ENCODE measurements at places on chromosomes 7 and 10.

DNA sequence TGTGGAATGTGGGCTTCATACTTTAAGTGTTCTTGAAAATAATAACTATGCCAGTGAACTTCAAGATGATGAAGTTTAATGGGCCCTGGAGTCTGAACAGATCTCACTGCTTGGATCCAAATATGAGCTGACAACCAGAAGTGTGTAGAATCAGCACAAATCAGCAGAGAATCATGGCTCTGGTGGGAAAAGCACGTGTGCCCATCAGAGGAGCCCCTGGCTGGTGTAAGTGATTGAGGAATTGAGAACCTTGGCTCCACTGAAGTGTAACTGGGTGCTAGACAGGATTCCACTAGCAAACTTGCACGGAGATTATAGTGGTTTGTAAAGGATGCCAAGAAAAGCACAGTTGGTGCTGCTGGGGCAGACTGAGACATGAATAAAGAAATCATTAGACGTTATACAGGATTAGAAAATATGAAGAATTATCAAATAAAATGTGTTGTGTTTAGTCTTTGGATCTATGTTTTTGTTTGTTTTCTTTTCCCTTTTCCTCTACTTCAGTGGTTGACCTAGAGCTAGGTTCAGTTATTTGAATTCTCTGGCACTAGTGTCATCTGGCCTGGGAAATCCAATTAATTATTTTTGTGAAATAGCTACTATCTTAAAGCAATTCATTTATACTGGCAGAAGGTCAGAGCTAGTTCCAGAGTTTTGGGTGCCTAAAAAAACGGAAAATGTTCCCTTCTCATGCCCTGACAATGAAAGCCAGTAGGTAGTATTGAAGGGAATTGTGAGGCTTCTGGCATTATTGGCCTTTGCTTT is 175.7 kb upstream of the MEOX2 start:
- DNase-seq, result no peak

GRCh38 chr7:138527746-138528223 is 67.7 kb downstream of the TRIM24 start:
- no peak for DNase-seq

- DNase-seq, result no peak
These were observed 44.0 kb downstream of the RTKN2 start for GRCh38 chr10:62224606-62225005.

DNA sequence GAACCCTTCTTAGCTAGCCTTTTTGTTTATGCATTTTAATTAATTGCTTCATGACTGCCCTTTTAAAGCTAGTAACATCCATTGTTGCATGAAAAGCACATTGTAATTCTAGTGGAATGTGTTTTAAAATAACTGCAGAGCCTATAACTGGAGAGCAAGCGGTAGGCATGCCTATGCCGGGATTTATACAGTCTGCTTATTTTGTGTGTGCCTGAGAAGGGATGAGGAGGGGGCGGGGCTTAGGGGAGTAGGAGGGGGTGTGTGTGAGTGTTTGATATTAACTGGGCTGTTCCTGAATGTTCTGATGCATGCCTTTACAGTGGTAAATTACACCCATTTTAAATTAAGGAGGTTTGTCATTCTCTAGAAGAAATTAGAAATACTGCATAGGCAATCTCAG is 208.1 kb downstream of the TCF7L2 start:
- no peak for DNase-seq

DNA sequence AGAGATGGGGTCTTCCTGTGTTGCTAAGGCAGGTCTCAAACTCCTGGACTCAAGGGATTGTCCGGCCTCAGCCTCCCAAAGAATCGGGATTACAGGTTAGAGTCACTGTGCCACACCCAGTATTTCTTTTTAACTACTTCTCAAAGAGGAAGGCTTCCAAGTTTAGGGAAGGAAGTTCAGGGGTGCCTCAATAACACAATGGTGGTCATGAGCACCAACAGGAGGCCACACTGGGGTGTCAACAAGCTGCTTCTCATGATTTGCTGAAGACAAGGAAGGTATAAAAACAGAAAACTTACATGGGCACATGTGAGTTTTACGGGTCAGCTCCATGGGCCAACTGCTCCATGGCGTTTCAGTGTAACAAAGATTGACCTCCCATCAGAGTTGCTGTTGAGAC is 160.5 kb downstream of the TNS3 start:
- DNase-seq, result no peak

DNA sequence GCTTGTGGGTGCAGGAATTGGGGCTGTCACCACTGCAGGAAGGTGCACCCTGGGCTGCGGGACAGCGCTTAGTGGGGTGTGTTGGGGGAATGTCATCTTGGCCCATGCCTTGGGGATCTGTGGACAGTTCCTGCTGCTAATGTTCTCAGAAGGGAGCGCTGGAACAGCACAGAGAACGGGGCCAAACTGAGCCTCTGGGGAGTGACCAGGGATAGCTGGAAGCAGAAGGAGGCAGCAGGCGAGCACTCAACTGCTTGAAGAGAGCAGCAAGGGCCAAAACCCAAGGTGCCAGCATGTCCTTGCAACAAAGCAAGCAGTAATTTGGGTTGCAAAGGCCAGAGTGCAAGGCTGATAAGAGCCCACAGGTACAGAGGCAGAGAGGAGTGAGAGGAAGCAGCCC is 31.3 kb upstream of the WDFY4 start:
- DNase-seq, result no peak

DNA sequence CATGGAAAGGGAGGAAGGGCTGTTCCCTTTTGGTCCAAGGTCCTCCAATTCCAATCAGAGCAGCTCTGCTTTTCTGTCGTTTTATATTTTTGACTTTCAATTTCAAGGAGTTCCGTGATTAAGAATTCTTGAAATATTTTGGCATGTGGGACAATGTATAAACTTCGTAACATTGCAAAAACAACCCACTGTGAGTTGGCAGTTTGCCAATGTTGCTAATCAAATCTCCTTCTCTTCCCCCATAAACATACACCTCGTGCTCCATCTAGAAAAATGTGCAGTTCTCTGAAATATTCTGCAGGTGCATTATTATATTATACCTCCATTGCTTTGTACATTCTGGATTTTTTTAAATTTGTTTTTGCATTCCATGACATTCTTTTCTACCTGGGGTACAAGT is 49.8 kb downstream of the POU6F2 start:
- DNase-seq, result no peak

DNA sequence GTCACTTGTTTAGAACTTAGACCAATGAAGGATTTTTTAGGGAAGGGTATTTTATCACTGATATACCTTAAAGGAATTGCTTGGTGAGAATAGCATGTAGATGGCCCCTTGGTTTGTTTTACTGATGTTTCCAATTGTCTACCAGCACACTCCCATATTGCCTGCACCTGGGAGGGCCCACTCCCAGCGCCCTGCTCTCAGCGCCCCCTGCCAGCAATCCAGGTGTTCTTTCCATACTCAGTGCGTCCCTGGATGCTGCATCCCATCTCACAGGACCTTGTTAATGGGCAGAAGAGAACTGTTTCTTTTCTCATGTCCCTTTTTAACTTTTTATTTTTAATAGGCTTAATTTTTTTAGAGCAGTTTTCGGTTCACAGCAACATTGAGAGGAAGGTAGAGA is 24.1 kb upstream of the SFRP5 start:
- DNase-seq, result no peak

- DNase-seq, result no peak
These were observed 5.5 kb downstream of the SMO start for GRCh38 chr7:129193892-129194291.

DNA sequence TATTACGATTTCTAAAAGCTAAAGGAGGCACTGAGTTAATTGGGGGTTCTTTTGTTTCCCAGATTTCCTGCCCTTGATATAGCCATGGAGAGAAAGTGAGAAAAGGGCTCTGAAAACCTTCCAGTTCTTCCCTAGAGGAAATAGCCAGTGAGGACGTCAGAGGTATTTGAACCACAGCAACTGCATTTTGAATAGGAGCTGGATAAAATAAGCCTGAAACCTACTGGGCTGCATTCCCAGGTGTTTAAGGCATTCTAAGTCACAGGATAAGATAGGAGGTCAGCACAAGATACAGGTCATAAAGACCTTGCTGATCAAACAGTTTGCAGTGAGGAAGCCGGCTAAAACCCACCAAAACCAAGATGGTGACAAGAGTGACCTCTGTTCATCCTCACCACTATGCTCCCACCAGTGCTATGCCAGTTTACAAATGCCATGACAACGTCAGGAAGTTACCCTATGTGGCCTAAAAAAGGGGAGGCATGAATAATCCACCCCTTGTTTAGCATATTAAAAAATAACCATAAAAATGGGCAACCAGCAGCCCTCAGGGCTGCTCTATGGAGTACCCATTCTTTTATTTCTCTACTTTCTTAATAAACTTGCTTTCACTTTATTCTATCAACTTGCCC is 85.1 kb upstream of the FRMD4A start:
- DNase-seq, result no peak

GRCh38 chr10:72736176-72736827 is 44.4 kb downstream of the MCU start:
- no peak for DNase-seq

DNA sequence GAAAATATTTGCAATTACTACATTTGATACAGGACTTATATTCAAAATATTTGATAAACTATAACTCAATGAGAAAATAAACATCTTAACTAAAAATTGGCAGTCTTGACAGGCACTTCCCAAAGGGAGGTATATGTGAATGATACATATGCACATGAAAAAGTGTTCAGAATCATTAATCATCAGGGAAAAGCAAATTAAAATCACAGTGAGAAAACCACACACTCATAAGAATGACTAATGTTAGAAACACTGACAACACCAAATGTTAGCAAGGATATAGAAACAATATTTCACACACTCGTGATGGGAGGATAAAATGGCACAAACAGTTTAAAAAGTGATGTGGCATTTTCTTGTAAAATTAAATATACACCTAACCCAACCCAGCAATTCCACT is 4.1 kb upstream of the VPS26A start:
- DNase-seq, result no peak

DNA sequence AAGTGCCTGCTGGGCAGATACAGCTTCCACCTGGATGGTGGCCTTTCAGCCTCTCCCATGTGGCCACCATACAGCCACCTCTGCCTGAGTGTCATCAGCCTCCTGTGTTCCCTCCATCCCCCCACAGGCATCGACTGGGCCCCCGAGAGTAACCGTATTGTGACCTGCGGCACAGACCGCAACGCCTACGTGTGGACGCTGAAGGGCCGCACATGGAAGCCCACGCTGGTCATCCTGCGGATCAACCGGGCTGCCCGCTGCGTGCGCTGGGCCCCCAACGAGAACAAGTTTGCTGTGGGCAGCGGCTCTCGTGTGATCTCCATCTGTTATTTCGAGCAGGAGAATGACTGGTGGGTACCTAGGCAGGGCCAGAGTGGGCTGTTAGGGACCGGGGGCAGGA is 13.4 kb downstream of the ARPC1B start:
- DNase-seq, result no peak

GRCh38 chr10:11012421-11013295 is 5.0 kb upstream of the CELF2 start:
- no peak for DNase-seq

GRCh38 chr10:89481662-89482061 is 53.7 kb downstream of the SLC16A12 start:
- no peak for DNase-seq

DNA sequence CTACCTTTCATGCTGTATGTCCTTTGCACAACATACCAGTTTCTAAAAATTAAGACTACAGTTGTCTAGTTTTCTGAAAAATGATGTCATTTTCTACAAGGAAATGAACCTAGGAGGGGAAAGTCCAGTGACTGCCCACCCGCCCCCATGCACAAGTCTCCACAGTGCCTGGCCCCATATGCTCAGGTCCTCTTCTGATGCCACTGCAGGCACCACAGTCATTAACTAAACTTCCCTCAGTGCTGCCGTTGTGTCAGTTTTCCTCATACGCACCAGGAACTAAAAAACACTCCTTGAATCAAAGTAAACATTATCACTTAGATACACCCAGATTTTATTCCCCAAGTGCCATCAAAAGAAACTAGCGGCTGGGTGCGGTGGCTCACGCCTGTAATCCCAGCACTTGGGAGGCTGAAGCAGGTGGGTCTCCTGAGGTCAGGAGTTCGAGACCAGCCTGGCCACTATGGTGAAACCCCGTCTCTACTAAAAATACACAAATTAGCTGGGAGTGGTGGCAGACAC is 6.9 kb upstream of the TNS3 start:
- DNase-seq, result no peak

GRCh38 chr10:111200505-111201186 is 123.8 kb downstream of the ADRA2A start:
- no peak for DNase-seq

- no peak for DNase-seq
These were observed 577.1 kb downstream of the PARD3 start for GRCh38 chr10:34237898-34238455.

GRCh38 chr7:88316456-88316855 is 9.8 kb upstream of the STEAP4 start:
- DNase-seq, result no peak

- DNase-seq, result no peak
These were observed 10.2 kb upstream of the LMOD2 start for GRCh38 chr7:123645516-123645915.

- no peak for DNase-seq
These were observed 108.7 kb downstream of the TCF7L2 start for GRCh38 chr10:113058523-113059370.

- no peak for DNase-seq
These were observed 383.1 kb downstream of the SORCS3 start for GRCh38 chr10:105024184-105024583.

- no peak for DNase-seq
These were observed 19.0 kb downstream of the INTS1 start for GRCh38 chr7:1485156-1485555.

DNA sequence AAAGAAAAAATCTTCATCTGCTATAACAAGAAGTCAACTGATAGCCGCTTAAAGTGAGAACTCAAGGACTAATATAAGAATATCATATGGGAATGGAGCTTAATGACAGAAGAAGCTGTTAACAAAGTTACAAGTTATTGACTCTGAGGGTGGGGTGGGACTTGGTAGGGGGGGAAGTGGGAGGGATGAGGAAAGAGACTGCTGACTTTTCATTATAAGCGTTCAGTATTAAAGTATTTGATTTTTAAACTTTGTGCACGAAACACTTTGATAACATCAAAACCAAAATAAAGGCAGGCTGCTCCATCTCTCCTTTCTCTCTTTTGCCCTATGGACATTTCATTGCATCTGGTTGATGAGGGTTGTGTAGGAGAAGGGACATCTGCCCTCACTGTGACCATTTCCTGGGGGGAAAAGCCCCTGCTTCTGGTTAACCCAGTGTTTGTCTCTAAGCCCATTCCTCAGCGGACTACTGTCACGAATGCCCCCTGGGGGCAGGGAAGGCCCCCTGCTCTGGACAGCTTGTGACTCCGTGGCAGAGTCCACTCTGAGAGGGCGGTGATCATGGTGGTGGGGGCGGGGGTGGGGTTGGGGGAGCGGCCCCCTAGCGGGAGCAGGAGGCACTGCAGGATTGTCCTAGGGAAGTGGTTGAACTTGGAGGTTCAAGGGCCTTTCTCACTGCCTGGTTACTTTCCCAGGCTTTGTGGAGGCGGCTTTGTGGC is 17.4 kb downstream of the SLC13A4 start:
- no peak for DNase-seq

- DNase-seq, result no peak
These were observed 19.4 kb upstream of the ADGRA1 start for GRCh38 chr10:133068111-133069032.
